Stimulated activated CD8-positive, alpha-beta memory T cell treated with anti-CD3 and anti-CD28 coated beads, Interleukin-15, amount 100 ng/mL, for 48 hours (primary cell): ENCODE measurements at places on chromosomes 4 and X.

DNA sequence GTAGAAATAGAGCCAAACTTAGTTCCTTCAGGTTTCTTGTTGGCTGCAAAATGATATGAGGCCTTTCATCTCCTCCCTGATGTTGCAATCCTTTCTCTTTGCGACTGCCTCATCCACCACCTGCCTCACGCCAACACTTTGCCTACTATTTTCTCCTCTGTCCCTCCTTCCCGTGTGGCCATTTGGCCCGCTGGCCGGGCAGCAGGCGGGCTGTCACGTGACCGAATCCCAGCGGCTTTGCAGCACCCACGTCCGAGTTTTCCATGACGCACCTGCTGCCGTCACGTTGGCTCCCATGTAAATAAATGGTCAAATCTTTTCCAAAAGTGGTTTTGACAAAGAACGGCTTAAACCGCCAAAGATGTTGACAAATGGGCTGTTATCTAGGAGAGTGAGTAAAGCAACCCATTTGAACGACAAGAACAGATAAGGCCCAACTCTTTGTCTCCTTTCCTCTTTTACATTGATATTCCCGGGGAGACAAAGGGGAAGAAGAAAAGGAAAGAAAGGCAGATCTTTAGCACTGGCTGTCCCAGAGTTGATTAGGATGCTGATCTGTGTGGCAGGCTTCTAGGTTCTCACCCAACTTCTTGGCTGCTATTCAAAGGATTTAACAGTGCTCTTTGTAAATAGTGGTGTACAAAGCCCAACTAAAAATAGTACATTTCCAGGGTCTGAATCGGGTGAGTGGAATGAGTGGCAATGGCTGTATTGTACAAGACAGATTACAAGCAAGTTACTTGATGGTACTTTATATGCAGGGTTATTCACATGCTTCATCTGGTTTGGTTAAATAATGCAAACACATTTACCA, 174.2 kb upstream of the JADE1 start:
- DNase-seq = no peak

DNA sequence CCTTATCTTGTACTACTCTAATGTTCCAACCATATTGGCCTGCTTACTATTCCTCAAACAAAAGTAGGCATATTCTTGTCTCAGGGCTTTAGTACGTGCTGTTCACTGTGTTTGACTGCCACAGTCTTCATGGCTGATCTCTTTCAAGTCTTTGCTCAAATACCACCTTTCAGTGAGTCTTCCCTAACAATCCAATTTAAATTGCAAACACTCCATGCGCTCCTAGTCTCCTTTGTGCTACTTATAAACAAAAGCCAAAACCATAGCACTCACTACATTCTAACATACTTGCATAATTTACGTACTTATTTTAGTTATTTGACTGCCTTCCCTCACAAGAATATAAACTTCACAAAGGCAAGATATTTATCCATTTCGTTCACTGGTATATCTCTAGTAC, 1.7 kb upstream of the ART3 start:
- DNase-seq = no peak

DNA sequence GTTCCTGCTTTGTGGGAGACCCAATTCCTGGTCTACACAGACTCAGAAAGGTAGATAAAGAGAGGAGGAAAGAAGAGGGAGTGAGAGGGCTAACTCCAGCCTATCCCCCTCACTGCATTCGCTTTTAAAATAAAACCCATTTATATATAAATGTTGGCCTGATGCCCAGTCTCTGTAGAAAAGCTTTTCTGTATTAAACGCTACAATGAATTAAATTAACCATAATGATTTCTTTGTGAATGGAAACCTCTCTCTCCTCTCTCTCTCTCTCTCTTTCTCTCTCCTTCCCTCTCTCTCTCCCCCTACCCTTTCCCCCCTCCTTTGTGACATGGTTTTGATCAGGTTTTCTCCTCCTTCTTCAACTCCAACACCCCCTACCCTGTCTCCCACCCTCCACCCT, 34.8 kb downstream of the PJA1 start:
- DNase-seq = no peak

- DNase-seq = no peak
These were observed 71.7 kb downstream of the SRPX start for GRCh38 chrX:38149016-38149415.

DNA sequence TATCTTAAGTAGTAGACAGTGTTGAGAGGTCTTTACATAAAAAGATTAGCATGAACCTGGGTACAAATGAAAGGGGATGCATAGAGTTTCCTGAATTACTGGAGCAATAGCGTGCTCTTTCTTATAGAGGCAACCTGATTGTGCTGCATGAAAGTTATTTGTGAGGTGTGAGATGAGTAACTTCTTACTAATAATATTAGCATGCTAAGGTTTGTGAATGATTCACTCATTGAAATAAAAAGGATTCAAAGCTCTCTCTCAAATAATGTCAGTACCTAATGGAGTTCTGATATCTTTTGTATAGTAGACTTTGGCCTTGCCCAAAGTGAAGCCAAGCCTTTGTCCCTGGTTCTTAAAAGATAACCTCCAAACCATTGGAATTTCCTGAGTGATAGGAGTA, 131.0 kb upstream of the CXXC4 start:
- DNase-seq = no peak

- no peak for DNase-seq
These were observed 16.9 kb downstream of the PLP1 start for GRCh38 chrX:103793545-103793940.

DNA sequence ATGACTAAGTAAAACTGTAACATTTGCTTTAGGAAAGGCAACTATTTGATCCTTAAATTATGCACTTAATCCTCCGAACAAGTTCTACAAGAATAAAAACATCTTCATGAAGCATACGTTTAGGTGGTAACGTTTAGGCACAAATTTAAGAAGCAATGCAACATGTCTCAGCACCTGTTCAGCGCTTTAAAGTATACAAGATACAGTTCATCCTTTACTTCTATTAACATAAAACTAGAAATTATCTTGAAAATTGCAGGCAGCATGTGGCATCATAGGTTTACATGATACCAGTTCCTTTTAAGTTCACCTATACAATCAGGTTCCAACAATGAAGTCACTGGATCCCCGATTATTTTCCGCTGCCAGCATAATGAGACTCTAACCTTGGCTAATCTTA, 1.5 kb downstream of the PLA2G12A start:
- DNase-seq = no peak

DNA sequence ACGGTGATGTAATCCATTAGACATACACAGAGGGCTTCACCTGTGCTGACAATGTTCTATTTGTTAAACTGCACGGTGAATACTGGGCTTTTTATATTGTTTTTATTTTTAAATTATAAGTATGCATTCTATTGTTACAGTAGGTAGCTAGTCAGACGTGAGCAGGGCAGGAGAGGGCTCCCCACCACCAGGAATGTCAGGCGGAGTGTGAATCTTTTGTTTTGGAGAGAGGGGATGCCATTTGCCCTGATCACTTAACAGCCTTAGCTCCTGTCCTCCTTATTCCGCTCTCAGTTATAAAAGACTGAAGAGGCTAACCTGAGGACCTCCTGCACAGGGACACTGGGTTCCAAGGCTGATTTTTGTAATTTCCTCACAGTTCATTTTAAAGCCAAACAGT, 151.6 kb upstream of the TAPT1 start:
- no peak for DNase-seq

DNA sequence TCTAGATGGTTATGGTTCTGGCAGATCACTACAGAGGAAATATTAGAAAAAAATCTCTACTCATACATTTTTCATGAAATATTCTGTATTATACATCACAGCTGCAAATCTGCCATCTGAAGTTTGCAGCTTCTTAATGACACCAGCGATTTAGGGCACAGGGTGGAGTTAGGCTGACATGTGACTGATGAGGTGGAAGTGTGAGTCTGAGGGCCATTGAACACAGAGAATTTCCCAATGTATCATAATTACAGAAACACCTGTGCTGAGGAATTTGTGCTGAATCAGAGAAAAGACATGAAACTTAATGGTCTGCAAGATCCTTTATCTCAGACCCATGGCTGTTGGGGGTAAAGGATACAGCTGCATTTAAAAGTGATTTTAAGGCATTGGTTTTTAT, 2025.6 kb upstream of the AGA start:
- no peak for DNase-seq

GRCh38 chr4:74659576-74660411, 134.5 kb downstream of the BTC start:
- no peak for DNase-seq

DNA sequence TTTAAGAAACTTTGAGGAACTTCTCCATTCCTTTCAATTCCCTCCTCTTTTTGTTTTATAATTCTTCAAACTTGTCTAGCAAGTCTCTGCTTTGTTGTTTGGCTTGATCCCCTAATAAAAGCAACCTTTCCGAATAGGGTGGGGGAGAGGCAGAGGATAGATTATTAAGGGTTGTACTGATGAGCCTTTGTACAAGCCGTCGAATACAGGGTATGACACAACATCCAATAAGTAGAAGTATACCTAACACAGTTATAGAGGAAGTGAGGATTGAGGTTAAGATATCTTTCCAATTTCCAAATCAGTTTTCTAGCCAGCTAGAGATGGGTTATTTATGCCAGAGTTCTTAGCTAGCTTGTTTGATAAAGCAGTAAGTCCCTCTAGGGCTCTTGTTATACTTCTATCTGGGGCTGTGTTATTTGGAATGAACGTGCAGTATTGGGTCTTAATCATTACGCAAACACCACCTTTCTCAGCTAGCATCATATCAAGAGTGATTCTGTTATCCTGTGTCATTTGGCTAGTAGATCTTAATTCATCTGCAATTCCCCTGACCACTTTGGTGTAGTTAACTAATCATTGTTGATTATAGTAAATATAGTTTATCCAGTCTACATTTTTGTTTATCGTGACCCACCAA, 18.5 kb downstream of the METAP1 start:
- no peak for DNase-seq

DNA sequence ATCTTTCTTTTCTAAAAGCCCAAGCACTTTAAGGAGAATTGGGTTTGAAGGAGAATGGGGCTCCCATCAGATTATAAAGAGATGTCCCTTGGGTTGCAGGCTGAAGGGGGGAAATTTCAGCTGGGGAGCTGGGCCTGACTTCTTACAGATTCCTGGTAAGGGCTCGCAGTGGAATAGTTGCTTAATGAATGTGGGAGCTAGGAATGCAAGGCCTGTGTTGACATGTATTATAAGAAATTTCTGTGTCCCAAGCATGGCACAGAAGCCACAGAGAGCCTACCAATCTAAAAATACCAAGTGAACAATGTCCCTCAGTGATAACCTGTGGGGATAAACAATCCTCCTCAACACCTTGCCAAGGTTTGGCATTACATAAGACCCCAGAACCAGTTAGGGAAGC, 39.3 kb upstream of the WNK3 start:
- DNase-seq = no peak

- no peak for DNase-seq
These were observed 541.4 kb downstream of the ADGRL3 start for GRCh38 chr4:61741327-61742096.

GRCh38 chr4:73603854-73604584, 16.2 kb downstream of the RASSF6 start:
- DNase-seq = no peak

DNA sequence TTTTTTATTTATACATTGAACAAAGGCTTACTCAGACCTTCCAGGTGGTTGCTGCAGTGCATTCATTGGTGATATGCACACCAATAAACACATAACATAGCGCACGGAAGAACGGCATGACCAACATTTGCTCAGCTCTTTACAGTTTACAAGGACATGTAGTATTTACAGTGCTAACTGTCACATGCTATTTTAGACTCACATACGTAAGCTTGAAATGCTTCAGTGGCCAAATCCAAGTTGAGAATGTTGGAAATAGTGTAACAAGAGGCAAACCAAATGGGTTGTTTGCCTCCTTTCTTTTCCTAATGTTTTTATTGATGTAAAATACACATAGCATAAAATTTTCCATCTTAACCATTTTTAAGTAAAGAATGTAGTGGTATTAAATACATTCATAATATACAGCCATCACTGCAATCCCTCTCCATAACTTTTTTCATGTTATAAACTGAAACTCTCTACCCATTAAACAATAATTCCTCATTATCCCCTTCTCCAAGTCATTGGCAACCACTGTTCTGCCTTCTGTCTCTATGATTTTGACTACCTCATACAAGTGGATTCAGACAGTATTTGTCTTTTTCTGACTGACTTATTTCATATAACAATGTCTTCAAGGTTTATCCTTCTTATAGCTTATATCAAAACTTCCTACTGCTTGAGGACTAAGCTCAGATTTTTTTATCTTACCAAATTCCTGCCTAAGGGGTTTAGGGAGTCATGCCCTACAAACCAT, 1722.9 kb upstream of the AGA start:
- DNase-seq = no peak

DNA sequence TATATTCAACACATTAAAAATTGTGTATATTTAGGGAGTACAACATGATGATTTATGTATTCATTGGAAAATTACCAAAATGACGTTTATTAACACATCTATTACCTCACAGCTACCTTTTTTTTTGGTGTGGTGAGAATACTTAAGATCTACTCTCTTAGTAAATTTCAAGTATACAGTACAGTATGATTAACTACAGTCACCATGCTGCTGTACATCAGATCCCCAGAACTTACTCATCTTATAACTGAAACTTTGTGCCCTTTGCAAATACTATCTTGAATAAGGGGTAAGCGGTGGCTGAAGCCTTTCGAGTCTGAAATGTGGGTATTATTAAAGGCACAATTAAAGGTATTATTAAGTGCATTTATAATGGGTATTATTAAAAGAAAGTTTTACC, 976 bp downstream of the PHKA1 start:
- no peak for DNase-seq

GRCh38 chr4:59960143-59960542, 1240.0 kb upstream of the ADGRL3 start:
- no peak for DNase-seq

DNA sequence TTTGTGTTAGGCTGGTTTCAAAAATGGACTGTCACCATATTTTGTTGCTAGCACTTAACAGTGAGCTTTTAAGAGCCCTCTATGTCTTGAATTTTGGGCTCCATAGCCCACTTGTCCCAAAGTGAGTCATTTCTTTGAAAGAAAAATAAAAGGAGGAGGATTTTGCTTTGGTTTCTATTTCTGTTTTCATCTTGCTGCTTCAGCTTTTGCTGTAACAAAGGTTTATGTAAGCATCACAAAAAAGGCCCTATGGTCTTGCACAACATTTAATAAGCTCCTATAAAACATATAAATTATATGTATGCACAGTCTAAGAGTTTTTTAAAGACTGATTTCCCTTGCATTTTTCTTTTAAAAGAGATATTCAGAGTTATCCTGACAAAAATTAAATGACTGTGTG, 105.2 kb downstream of the PHOX2B start:
- DNase-seq = no peak

DNA sequence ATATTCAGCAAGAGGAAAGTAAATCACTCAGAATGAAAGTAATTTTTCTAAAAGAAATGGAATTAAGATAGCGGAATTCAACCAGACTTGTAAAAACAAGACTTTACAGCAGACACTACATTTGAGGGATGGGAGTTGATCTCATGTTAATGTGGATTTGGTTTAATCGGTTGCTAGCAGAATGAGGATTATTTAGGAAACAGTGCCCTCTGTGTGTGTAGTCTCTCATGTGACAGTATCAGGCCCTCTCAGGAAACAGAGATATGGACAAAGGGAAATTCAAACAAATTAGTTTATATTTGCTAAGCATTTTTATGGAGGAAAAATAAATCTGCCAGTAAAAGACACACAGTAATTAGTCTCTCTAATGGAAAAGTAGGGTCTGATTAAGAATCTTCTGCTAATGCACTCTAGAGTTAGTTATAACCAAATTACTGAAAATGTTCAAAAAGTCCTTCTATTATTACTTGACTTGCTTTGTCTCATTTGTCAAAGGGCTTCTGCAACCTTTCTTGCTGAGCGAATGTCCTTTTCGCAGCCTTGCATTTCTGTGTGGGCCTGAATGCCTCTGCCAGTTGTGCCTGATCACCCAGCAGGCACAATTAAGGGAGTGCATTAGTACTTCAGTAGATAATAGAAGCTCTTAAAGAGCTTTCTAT, 1282.3 kb upstream of the TENM3 start:
- DNase-seq = no peak
